BJ (cell line): ENCODE measurements at places on chromosomes 5 and 9.

GRCh38 chr5:123951582-123951977 lies 439.6 kb downstream of the CSNK1G3 start:
- peak; percentile 81 for DNase-seq

DNA sequence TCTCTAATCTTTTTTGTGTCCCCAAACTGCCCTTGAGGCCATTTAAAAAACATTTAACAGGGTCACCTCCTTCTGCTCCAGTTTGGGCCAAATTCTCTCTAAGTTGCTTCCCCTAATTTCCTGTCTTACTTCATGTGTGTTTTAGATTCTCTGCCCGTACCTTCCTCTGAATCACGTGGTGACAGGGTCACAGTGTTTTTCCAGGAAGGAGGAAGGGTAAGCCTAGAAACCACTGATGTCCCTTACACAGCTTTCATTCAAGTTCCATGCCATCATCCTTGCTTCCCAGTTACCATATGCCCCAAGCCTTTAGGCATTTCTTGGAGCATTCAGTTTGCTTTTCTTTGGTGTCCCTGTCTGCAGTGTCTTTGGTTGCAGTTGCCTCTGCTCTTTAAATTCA lies 42.4 kb upstream of the MACIR start:
- DNase-seq = no peak

GRCh38 chr9:105678163-105678562 lies 15.9 kb downstream of the TAL2 start:
- DNase-seq = no peak

DNA sequence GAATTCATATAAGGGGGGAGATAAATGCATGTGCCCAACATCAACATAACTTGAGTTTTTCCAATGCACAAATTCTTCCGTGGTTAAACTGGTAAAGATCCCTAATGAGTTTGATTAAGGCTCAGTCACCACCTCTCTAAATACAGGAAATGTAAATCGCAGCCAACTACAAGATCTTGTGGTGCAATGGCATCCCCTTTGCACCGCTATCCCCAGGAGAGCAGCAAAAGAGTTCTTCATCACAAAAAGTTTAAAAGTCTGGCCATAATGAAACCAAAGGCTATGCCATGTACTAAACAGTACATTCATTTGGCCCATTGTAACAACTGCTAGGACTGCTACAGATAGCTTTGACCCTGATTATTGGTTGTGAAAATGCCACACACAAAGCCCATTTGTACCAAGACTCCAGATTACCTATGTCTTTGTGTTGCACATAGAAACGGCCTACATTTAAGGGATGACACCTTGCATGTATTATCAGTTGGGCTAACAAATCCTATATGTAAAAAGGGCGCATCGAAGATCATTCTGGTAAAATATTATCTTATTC lies 44.5 kb downstream of the ZNF608 start:
- DNase-seq = no peak

GRCh38 chr9:107293543-107294085 lies 10.5 kb downstream of the RAD23B start:
- no peak for DNase-seq

GRCh38 chr9:121394292-121394691 lies 24.2 kb upstream of the STOM start:
- DNase-seq = no peak

GRCh38 chr5:131974622-131974955 lies 29.1 kb upstream of the MEIKIN start:
- DNase-seq = no peak

GRCh38 chr5:128212191-128212806 lies 128.7 kb downstream of the SLC12A2 start:
- DNase-seq = no peak

DNA sequence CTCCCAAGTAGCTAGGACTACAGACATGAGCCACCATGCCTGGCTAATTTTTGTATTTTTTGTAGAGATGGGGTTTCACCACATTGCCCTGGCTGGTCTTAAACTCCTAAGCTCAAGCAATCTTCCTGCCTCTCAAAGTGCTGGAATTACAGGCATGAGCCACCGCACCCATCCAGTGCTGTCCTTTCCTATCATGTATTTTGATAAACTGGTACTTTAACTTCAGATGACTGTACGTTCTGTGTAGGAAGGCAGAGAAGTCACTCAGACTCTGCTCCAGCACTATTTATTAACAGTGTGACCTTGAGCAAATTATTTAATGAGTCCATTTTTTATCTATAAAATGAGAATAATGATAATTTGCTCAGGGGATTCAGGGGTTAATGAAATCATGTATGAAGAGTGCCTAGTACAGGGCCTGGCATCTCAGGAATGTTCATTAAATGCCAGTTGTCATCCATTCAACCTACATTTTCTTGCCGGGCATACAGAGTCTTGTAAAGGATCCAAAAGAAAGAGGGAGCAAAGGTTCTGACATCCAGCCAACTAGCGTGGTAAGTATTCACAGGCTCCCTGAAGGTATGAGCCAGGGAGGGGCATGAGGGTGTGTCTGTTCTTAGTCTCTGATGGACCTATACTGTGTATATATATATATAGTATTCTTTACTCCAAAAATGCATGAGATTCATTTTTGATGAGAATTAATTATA lies 201.9 kb downstream of the PBX3 start:
- no peak for DNase-seq

GRCh38 chr9:122207096-122207495 lies 21.7 kb downstream of the LHX6 start:
- no peak for DNase-seq

DNA sequence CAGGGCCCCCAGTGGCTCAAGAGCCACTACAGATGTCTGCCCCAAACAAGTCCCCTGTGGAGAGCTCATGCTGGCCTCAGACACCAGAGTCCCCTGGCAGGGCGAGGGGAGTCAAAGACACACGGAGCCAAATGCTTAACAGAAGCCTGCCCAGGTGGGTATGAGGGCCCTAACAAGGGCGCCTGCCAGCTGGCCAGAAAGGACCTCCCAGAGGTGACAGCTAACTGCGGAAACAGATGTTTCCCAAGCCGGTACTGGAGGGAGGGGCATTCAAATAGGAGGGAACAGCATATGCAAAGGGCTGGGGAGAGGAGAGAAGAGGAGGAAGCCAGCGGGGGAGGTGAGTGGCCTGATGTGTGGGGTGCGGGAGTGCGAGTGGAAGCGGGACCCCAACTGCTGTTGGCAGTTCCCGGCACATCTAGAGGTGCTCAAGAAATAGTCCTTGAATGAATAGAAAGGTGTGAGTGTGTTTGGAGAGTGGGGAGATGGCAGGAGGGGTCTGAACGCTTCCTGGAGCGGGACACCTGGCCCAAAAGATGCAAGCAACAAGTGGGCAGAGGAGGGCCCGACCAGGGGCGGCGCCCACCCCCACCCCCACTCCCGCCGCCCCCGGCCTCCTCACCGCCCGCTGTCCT lies 824 bp downstream of the MXD3 start:
- no peak for DNase-seq

DNA sequence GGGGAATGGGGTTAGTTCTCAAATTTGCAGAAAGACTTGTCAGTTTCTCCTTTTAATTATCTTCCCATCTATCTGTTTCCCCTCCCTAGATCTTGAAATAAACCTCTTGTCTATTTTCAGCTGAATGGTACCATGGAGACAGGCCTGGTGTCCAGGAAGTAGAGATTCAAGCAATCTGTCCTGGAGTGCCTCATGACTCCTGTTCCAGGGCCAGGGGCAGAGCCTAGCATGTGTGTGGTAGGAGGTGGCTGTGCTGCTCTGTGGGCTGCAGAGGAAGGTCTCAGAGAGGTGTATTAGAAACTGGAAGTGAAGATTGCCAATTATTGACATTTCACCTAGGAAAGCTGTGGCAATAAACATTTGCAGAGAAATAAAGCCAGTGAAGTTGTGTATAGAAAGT lies 175.8 kb upstream of the ATP10B start:
- DNase-seq = no peak

GRCh38 chr9:4177970-4178758 lies 121.7 kb downstream of the GLIS3 start:
- DNase-seq = no peak

- DNase-seq = no peak
These were observed 12.1 kb downstream of the LYRM7 start for GRCh38 chr5:131182839-131183238.

- DNase-seq = no peak
These were observed 141.4 kb downstream of the CCDC192 start for GRCh38 chr5:127844581-127845021.

- no peak for DNase-seq
These were observed 153.3 kb downstream of the CDH10 start for GRCh38 chr5:24491490-24491889.

GRCh38 chr9:121510766-121511550 lies 11.3 kb upstream of the GGTA1 start:
- no peak for DNase-seq

- DNase-seq = peak; percentile 26
These were observed 412.7 kb downstream of the ACTL7B start for GRCh38 chr9:108443019-108443633.

DNA sequence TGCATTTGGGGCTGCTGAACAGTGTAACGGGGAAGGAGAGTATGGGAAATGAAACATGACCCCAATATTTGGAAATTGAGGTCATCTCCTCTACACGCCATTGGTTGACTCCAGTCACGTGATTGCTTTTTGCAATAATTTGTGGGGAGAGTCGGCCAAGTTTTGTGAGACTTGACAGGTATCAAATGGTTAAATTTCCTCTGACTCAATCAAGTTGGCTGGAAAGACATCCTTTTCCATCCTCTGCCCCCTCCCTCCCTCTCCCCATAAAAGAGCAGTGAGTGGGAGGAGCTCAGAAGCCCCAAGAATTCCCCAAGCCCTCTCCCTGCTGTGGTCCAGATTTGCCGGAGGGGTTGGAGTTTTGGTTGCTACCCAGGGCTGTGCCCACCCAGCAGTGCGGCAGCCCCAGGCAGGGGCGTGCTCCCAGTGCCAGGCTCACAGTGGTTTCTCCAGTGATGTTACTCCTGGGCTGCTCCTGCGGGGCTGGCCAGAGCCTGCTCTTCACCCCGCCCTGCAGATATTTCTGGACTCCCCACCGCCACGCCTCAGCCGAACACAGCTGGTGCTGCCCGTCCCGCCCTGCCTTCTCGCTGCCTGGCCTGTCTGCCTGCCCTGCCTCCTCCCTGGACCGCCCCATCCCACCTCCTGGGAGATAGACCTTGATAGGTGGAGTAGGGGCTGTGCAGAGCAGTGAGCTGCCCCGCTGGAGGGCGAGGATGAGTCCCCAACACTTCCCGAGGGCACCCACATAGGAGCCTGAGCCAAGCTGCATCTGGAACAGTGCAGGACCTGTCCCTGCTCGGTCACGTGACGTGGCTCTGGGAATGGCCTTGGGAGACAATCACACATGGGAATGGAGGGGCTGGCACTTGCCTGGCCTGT lies 3.4 kb downstream of the COL5A1 start:
- DNase-seq = peak; percentile 98

- no peak for DNase-seq
These were observed 146.1 kb downstream of the MAST4 start for GRCh38 chr5:66742083-66742895.

DNA sequence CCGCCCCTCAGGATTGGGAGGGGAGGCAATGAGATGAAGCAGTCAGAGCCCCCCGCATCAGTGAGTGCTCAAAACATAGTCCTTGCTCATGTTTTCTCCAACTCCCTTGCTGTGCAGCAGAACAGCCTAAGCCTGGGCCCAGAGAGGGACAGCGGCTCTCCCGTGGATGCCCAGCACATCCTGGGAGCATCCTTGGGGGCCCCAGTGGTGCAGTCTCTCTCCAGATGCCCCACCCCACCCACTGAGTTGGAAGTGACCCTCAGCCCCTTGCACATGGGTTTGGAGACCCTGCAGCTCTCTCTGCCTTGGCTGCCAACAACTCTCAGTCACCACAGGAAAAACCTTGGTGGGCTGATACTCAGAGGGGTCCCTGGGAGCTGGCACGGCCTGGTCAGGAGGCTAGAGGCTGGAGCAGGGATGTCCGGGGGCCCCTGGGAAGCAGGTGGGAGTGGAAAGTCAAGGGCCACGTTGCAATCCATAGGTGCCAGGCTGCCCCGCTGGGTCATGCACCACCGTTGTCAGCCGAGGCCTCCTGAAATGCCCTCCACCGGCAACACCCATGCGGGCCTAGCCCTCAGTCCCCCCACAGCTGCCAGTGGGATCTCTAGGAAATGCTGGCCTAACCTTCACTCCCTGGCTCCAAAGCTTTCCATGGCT lies 242.5 kb downstream of the PBX3 start:
- DNase-seq = no peak

DNA sequence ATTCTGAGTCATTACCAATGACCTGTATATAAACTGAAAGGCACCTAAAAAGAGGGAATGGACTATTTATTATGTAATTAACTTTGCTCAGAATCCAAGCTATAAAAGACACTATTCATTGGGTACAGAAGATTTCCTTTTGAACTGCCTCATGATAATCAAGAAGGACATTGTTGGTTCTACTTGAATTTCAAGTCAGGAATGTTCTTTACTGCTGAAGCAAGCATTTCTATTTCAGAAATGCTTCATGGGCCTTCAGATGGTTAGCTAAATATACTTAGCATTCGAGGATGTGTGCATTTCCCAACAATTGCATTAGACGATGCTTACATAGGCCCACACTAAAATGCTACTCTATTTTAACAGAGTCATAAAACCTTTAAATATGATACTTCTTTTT lies 658.2 kb upstream of the DMAC1 start:
- no peak for DNase-seq

DNA sequence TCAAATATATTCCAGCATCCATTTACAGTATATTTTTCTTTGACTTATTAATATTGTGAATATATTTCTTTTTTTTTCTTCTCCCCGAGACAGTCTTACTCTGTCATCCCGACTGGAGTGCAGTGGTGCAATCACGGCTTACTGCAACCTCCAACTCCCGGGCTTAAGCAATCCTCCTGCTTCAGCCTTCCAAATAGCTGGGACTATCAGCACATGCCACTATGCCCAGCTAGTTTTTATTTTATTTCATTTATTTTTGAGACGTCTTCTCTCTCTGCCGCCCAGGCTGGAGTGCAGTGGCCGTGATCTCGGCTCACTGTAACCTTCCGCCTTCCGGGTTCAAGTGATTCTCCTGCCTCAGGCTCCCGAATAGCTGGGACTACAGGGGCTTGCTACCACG lies 7.4 kb upstream of the GLIPR2 start:
- no peak for DNase-seq
